ENCODE measurements at places on chromosomes 5 and 9.

DNA sequence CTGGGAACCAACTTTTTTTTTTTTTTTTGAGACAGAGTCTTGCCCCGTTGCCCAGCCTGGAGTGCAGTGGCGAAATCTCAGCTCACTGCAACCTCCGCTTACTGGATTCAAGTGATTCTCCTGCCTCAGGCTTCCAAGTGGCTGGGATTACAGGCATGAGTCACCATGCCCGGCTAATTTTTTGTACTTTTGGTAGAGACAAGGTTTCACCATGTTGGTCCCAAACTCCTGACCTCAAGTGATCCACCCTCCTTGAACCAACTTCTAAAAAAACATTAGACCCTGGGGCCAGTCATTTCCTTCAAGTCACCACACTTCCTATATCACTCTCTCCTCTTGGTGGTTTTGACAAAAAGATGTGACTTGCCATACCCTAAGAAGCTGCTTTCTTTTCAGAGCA lies 10.9 kb upstream of the SHROOM1 start:
- DNase-seq = peak; percentile 55

DNA sequence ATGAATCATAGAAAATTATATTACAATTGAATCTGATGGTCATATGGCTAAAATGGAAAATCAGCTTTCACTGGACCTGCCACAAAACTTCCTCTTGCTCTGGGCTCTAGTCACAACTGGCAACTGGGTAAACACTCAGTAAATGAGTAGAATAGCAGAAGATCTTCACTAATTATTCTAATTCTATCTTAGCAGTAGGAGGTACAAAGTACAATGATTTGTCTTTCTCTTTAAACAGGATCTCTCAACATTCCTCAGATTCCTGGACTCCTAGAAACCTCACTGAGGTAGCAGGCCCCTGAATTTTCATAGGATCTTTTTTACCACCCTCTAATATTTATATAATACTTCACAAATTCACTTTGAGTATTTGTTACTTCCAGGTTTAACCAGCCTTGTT lies 239.9 kb upstream of the SMARCA2 start:
- no peak for DNase-seq

- DNase-seq = peak; percentile 74
These were observed 9.2 kb upstream of the GPRIN1 start for GRCh38 chr5:176619203-176619568.

DNA sequence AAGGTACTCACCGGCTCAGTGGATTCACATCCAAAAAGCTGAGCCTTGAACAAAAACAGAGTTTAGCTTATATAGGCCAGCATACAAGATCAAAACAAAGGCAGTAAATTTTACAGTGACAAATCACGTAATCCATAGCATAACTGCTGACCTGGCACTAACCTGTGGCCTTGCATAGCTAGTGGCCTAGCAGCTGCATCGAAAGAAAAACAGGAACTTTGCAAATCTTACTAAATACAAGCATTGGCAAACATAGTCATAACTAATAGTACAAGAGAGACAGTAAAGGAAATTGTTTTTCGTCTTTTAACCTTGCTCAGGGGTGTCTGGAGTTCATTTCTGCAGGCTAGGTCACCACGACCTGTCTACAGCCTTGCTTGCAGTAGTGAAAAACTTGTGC lies 4.8 kb downstream of the HSDL2 start:
- DNase-seq = no peak

DNA sequence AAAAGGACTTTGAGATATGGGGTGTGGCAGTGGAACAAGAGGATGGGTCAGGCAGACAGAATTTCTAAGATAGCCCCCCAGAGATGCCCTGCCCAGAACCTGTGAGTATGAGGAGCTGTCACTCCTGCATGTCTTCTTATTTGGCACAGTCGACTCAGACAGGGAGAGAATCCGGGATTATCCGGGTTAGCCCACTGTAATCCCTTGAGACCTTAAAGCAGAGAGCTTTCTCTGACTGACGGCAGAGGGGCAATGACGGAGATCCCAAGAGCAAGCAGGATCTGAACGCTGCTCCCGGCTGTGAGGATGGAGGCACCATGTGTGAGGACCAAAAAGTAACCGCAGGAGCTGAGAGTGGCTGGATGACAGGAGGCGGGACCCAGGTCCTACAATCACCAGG lies 8.8 kb upstream of the NHP2 start:
- DNase-seq = no peak

- DNase-seq = no peak
These were observed 43.7 kb downstream of the STK10 start for GRCh38 chr5:172144291-172144815.

GRCh38 chr9:86966852-86967511 lies 19.7 kb upstream of the GAS1 start:
- DNase-seq = no peak

- DNase-seq = peak; percentile 65
These were observed 8.9 kb downstream of the B4GALT1 start for GRCh38 chr9:33157960-33158842.

- no peak for DNase-seq
These were observed 11.5 kb upstream of the FAF2 start for GRCh38 chr5:176436656-176437055.

DNA sequence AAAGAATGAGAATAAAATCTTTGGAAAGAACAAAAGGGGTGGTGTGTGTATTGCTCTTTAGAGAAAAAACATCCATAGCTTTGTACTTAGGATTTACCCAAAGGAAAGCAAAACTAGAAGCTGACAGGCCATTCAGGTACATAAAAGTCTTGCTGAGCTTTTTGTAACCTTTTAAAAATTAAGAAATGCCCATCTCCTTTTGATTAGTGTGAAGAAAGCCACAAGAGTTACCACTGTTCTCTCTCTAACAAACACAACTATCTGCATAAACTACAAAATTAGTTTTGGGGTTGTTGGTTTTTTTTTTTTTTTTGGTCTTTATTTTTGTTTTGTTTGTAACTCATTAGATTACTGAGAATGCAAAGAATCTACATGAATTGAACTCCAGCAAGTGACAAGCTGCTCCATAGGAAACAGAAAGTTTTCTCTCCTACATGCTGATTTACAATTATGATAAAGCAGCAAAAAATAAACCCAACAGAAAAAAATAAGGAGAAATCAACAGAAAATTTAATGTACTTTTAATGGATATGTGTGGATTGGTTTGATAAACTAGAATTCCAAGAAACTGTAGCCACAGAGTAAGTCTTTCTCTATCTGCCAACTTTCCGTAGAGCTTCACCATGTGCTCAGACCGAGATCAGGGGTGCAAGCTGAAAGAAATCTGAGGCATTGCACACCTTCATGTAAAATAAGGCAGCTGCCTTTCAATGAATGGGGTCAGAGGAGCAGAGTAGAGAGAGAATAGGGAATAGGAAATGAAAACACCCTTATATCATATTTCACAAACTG lies 12.3 kb downstream of the BAAT start:
- DNase-seq = no peak

DNA sequence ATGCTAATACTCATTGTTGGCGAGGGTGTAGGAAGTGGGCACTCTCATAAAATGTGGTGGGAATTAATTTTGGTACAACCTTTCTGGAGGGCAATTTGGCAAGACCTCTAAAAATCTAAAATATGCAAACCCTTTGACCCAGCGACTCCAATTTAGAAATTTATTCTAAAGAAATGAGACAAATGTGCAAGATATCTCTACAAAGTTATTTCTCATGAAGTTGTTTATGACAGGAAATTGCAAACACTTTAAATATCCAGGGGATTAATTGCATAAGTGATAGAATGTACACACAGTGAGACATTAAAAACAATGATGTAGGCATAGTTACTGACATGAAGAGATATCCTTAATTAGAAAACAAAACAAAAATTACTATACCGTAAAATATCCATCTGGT lies 246.3 kb upstream of the MAP3K1 start:
- peak; percentile 29 for DNase-seq

- no peak for DNase-seq
These were observed 417.5 kb upstream of the ADAMTSL1 start for GRCh38 chr9:18056269-18056992.

- no peak for DNase-seq
These were observed 169.7 kb downstream of the NPR3 start for GRCh38 chr5:32880796-32881195.

DNA sequence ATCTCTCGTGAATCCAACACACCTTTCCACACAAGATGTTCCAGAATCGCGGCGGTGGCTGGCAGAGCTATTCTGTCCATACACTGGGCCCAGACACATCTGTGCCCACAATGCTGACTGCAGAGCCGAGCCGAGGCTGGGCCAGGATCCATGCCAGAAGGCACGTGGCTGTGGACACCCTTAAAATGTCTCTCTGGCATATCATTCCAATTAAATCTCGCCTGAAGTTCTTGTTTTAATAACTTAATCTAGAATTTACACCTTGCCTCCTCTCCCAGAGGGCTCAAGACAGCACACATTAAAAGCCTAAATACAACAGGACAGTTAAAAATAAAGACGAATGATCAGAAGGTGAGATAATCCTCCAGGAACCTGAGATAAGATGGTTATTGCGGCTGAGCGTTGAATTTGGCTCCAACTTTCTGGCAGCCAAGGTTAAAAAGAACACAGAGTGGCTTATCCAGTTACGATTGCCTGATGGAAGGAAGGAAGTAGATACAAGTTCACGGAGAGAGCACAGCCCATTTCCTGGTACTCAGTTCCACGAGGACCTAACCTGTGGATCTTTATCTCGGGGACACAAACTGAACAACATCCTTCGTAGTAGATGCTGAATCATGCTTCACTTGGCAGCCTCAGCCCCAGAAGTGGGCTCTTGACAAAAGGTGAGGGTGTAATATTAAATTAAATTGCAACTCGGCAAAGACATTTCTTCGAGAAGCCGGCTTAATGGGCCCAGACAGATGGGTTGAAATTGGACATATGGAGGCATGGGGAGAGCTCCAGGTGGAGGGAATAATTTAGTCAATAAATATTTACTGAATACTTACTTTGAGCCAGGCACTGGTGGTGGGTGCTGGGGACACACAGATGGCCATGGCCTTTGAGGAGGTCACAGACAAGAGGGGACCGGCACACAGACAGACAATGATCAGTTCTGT lies 86.0 kb upstream of the TBC1D2 start:
- no peak for DNase-seq

DNA sequence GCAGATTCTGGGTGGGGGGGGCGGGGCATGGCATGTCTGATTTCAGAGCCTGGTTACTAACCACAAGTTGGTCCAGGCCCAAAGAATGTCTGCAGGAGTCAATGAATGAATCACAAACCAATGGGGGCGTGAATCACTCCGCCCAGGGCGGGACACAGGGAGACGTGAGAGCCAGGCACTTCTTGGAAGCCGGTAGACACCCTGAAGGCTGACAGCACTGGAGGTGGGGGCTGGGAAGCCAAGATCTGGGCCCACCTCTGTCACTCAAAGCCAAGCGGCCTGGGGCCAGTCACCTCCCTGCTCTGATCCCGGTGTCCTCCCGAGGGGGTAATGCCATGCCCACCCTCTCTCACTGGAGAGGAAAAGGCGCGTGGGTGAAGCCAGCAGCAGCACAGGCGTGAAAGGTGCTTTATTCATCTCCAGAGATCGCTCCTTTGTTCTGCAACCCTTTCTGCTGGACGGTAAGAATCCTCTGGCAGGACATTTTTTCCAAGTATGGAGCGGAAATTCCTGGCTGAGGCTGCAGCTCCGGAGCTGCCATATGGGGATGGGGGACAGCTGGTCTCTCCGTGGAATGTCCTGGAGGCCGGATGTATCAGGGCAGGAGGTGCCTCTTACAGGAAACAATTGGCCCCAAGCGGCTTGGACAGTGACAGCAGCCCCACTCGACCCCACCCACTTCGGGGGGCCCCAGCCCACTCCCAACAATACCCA lies 85.0 kb downstream of the STK10 start:
- peak; percentile 95 for DNase-seq

- DNase-seq = no peak
These were observed 7.4 kb downstream of the SLC12A7 start for GRCh38 chr5:1104327-1105006.

- DNase-seq = no peak
These were observed 630.5 kb downstream of the ACTL7B start for GRCh38 chr9:108225149-108225800.

- no peak for DNase-seq
These were observed 269.1 kb downstream of the GLIS3 start for GRCh38 chr9:4030751-4031150.

GRCh38 chr5:7837403-7837802 lies 13.5 kb downstream of the CFAP90 start:
- peak; percentile 87 for DNase-seq

- no peak for DNase-seq
These were observed at the start of gene PITX1 for GRCh38 chr5:135033901-135034235. Gene PITX1, minus strand, starts transcription at chr5:135034228. Its CDS starts 347 bp downstream, at chr5:135033881.

DNA sequence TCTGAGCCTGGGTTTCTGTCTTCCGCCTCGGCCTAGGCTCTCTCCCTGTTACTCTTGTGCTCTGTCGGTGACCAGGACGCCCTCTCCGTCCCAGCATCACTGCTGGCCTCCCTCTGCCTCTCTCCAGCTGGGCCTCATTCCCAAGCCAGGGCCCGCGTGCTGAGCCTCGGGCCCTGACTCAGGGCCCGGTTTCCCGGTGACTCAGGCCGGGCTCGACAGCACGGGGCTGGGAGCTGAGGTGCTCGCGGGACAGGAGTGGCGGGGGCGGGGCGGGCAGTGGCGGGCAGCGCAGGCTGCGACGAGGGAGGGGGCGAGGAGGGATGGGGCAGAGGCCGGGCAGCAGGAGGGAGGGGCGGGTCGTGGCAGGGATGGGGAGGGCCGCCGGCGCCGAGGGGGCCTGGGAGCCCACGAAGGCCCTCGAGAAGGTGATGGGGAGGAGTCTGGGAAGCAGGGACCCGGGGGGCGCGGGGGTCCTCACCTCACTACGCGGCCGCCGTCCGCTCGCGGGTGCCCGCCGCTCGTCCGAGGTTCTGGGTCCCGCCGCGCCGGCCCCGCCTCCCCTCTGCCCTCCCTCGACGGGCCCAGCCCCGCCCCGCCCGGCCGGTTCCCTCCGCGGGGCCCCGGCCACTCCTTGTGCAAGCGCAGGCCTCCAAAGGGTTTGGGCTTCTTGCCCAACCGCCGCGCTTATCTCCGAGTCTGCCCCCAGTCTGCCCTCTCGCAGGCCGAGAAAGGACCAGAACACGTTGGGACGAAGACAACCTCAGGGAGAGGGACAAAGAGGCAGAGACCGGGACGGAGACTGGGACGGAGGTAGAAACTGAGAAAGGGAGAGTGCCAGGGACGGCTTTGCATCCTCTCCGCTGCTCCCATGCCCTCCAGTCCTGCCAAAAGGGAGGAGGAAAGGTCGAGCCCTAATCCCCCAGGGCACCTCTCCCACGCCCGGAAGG lies at the start of gene ARAP3:
Gene ARAP3 (minus strand): TSS at position 536 of the 947 bp plus-strand sequence. CDS start 1,744 bp downstream, outside the sequence.
- peak; percentile 47 for DNase-seq

DNA sequence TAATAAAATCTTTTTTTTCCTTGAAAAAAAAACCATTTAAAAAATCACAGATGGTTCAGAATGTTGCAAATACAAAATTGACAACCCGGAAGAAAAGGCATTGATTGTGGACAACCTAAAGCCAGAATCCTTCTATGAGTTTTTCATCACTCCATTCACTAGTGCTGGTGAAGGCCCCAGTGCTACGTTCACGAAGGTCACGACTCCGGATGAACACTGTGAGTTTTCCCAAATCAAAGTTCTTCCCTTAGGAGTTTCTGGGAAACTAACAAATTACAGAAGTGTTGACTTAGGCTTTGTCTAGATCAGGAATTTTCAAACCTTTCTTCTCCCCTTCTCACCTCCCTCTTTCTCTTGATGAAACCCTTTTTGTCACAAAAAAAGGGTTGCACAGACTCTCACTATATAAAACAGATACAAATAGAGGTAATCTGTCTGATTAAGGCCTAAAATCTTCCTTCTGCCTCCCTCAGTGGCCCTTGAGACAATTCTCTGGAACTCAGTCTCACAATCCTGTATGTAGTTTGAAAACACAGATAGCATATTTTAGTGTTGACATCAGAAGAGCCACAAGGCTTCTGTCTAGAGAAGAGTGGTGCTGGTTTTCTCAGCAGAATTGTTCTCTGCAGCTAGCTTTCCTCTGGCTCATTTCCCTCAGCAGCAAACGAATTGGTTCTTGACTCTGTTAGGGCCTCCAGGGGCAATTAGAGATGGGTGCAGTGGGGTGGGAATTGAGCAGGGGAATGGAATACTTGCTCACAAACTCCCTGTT lies 79.5 kb downstream of the OSMR start:
- DNase-seq = peak; percentile 25
